Glutamatergic neuron (in vitro differentiated cells): ENCODE measurements at places on chromosomes 4 and X. TPM values are rescaled to one million over a fixed set of nuclear protein-coding genes. Genes with fewer than 3 reads are reported as not detected.

Gene IQCM
- total RNA-seq: not detected

DNA sequence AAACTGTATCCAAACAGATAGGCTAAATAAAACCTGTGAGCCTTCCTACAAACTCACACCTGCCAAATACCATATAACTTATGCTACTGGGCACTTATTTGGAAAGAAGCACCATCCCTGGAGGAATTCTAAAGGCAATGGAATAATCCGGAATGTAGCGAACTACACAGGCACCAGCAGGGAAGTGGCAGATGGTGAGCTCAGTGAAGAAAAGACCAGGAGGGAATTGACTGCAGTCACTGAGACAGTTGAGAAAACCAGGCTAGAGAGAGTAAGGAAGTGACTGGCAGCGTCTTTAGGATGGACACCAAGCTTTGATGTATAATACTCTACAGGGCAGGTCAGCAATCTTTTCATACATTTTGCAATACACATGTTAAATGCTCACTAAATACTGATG is 16.3 kb downstream of the NDNF start:
- peak overlapping the region; percentile 50 for H3K4me3 ChIP-seq
- no peaks in the 10 kb centered on the region for H3K36me3 ChIP-seq
- H3K27ac ChIP-seq: peak overlapping the region; percentile 65
- H3K27me3 ChIP-seq: peaks cover 2% of the 10 kb centered on the region
- H3K4me1 ChIP-seq: peaks cover 35% of the 10 kb centered on the region

DNA sequence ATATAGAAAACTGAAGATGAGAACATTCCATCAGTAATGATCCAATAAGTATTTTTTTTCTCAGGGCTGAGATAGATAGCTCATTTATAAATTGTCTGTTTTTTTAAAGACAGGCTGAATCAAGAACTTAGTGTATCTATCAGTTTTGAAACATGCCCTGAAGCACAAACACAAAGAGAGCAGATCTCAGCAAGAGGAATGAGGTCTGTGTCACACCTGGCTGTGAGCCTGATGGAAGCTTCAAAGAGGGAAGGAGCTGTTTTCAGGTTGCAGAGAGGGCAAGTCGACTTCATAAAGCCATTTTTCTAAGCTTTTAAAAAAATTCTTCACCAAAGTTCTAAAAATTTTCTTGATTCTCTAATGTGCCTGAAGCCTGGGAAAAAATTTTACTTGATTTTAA is 434.9 kb downstream of the PDGFC start:
- H3K27ac ChIP-seq: no peak overlapping the region
- no peaks in the 10 kb centered on the region for H3K4me1 ChIP-seq
- no peaks in the 10 kb centered on the region for H3K27me3 ChIP-seq
- no peak for DNase-seq

DNA sequence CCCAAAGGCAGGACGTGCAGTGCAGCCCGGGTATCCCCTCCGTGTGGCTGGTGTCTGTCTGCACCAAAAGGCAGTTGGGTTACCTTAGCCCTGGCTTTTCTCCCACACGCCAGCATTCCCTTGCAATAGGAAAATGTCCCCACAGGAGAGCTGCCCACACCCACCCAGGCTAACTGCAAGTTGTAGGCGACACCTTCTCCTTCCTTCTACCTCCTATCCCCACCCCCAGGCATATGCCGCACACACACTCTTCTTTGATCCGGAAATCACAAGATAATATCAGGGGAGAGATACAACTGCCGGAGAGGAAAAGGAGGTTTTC is 444 bp upstream of the APBB2 start:
- peaks cover 6% of the 10 kb centered on the region for H3K27me3 ChIP-seq
- H3K4me3 ChIP-seq: peak overlapping the region; percentile 84
- peaks cover 20% of the 10 kb centered on the region for H3K4me1 ChIP-seq
- H3K27ac ChIP-seq: peak overlapping the region; percentile 18
- no peaks in the 10 kb centered on the region for H3K36me3 ChIP-seq

- H3K36me3 ChIP-seq: no peaks in the 10 kb centered on the region
- no peak overlapping the region for H3K27ac ChIP-seq
- DNase-seq: no peak
These were observed 19.9 kb upstream of the ZIC3 start for GRCh38 chrX:137545711-137546651.

- H3K36me3 ChIP-seq: peaks cover 10% of the 10 kb centered on the region
- peak within 1 kb of the TSS; percentile 98 for H3K4me3 ChIP-seq
- DNase-seq: peak; percentile 35
- peaks cover 25% of the 10 kb centered on the region for H3K4me1 ChIP-seq
- peak within 1 kb of the TSS; percentile 99 for H3K27ac ChIP-seq
These were observed at the start of gene NEUROG2 for GRCh38 chr4:112516066-112516470. TSS of gene NEUROG2 (minus strand) at chr4:112516180. CDS start at chr4:112515475, 705 bp downstream.
